ENCODE measurements at places on chromosomes 16 and 17.
A peak's percentile ranks its signal among the peaks of the same experiment; 100 is the strongest.

- DNase-seq, result no peak
Observed at GRCh38 chr17:15278380-15278779, 13.3 kb upstream of the PMP22 start.

DNA sequence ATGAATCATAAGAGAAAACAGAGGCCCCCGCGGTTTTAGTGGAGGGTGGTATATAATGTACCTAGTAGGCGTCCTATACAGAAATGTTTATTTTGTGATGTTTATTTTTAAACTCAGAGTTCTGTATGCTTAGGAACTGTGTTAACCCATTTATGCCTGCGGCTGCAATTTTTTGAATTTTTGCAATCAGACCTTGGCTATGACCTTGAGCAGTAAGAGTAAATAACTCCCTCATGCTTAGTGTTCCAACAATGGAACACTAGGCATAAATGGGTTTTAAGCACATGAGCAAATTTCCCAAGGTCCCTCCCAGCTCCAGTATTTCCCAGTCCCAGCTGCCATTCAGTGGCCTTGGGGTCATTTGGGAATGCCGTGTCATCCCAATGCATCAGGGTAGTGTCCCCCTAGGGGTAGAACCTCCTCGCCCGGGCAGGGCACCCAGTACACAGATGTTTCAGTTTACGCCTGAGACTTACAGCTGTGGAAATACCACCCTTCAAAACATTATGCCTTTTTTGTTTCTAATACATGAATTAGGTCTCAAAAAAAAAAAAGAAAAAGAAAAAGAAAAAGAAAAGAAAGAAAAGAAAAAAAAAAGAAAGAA is 605.8 kb upstream of the CDH11 start:
- no peak for DNase-seq

DNA sequence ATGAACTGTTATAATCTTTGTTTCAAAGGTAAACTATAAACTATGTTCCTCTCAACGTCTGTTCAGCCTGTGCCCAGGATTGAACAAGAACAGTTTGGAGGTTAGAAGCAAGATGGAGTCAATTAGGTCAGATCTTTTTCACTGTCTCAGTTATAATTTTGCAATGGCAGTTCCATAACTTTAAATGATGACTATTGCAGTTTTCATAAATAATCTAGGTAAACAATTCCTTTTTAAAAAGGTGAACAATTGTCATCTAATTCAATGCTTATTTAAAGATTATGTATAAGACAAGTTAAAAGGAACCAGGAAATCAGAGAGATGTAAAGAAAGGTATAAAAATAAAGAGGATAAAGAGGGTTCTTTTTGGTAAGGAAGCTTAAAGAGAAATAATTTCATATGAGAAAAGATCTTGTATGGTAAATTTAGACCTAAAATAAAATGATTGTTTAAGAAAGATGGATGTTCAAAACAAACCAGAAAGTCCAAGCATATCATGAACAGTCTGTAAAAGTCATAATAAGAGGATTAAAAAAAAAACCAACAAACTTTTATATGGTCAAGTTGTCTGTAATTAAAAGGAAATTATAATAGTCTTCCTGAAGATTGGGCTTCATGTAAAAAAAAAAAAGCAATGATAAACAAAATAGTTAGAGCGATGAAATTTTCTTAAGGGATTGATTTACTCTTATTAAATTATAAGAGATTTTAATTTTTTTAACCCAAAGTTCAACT is 6.1 kb downstream of the KRTAP4-9 start:
- DNase-seq, result no peak

- peak; percentile 94 for DNase-seq
Observed at GRCh38 chr16:67184995-67185650, 1.4 kb upstream of the MATCAP1 start.

DNA sequence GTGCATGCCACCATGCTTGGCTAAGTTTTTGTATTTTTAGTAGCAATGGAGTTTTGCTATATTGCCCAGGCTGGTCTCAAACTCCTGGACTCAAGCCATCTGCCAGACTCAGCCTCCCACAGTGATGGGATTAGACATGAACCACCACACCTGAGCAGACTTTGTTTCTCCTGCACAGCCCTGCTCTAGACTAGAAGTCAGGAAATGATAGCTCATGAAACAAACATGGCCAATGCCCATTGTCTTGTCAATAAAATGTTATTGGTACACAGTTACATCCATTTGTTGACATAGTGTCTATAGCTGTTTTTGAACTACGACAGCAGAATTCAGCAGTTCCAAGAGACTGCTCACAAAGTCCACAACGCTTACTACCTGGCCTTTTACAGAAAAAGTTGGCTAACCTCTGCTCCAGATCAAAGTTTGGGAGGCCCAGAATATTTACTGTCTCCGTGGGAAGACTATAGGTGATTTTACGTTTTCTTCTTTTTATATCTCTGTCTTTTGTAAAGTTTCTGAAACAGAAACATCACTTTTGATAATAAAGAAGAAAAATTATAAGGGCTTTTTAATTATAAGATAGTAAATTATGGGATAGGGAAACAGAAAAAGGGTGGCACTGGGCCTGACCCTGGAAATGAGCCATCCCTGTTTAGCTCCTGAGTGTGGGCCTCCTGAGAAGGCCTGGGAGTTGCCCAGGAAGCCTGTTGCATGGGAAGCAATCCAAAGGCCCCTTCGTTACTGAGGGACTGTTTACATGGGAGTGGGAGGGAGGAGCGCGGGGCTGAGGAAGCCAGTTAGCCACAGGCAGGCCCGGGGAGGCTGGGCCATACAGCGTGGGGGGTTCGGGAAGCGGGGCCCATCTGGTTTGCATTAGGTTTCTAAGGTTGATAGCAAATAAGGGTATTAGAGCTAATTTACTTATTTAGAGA is 201.5 kb downstream of the IRF8 start:
- no peak for DNase-seq

- DNase-seq, result no peak
Observed at GRCh38 chr16:59573528-59574271, 839.6 kb upstream of the GOT2 start.

GRCh38 chr16:17305694-17306093 is 165.1 kb downstream of the XYLT1 start:
- DNase-seq, result no peak

DNA sequence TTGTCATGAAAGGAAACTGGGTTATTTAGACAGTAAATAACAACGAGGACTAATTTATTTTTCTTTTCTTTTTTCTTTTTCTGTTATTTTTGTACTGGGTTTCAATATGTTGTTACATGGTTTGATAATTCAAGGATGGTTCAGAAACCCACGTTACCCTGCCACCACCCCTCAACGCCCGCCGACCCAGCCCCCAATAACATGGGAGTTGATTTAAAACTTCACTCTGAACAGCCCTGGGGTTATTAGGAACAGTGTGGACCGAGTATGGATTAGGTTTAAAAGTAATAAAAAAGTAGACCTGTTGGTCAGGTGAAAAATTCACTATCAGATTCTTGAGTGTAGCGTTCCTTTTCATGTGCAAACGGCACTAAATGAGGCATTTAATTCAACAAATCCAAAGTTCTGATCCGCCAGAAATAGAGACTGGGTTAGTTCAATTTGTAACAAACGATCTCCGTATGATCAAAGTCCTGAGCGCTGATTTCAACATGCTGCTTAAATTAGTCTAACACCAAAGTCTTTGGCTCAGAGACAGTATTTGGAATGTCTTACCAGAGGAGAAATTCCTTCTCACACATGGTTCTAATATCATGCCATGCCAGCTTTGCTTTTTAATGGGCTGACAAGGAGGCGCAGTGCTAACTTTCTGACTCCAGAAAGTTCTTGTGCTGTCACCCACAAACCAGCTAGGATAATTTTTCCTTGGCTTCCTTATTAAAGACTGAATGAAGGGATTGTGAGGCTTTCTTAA is 173.1 kb upstream of the IRX3 start:
- DNase-seq, result no peak

Data from colonic mucosa (tissue), 4 donors.